CD8-positive, alpha-beta T cell (primary cell): ENCODE measurements at places on chromosomes 13 and 19. TPM values are rescaled to one million over a fixed set of nuclear protein-coding genes. Genes with fewer than 3 reads are reported as not detected.

- DNase-seq = no peak
Observed at GRCh38 chr13:90883592-90883991, 463.9 kb upstream of the MIR17HG start.

Gene SWSAP1
- total RNA-seq = 2.2 TPM

DNA sequence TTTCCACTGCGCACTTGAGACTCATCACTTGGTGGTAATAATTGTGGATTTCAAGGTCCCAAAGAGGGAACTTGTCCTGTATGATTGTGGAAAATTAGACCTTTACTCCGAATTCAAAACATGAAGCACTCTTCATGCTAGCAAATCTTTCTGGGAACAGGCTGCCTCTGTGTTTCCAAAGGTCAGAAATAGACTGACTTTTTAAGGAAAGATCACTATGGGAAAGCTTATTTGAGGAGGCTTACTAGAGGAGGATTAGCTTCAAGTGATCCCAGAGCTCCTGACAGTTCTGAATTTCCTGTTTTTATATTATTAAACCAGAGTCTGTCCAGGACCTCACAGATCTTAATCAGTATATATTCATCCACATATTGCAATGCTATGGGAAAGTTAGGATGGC lies 5.5 kb downstream of the WDFY2 start:
- no peak for DNase-seq

Gene MVB12A
- total RNA-seq = 10.4 TPM

DNA sequence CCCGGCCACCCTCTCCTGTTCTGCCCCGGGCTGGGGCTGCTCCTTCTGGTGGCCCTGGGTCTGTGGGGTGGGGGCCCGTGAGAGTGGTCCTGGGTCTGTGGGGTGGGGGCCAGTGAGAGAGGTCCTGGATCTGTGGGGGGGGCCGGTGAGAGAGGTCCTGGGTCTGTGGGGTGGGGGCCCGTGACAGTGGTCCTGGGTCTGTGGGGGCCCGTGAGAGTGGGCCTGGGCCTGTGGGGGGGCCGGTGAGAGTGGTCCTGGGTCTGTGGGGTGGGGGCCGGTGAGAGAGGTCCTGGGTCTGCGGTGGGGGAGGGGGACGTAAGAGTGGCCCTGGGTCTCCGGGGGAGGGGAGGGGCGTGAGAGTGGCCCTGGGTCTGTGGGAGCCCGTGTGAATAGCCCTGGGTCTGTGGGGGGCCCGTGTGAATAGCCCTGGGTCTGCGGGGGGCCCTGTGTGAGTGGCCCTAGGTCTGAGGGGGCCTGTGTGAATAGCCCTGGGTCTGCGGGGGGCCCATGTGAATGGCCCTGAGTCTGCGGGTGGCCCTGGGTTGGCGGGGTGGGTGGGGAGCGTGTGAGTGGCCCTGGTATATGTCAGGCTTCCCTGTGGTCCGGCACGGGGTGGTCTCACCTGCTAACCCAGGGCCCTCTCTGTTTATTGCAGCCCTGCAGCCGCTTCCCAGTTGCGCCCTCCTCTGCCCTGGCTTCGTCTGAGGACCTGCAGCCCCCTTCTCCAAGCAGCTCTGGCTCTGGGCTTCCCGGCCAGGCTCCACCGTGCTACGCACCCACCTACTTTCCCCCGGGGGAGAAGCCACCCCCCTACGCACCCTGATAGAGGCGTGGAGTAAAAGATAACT lies 52.3 kb downstream of the TMEM255B start:
- DNase-seq = no peak

DNA sequence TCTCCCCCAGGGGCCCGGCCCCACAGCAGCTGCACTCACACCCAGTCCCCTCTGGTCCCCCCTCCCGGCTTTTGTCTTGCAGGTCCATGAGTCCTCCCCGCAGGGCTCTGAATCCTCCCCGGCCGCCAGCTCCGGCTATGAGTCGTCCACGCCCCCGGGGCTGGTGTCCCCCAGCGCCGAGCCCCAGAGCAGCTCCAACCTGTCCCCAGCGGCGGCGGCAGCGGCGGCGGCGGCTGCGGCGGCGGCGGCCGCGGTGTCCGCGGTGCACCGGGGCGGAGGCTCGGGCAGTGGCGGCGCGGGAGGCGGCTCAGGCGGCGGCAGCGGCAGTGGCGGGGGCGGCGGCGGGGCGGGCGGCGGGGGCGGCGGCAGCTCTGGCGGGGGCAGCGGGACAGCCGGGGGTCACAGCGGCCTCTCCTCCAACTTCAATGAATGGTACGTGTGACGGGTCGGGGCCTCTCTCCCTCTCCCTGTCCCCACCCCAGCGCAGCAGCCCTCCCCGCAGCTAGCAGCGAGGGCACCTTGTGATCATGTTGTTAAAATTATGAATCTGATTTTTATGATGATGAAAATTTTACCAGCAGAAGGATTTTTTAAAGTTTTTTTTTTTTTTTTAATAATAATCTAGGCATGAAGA lies 3.8 kb downstream of the ZIC2 start:
- no peak for DNase-seq

Gene TDRD3
- total RNA-seq = 22.1 TPM

GRCh38 chr13:40318366-40318765 lies 348.1 kb downstream of the FOXO1 start:
- DNase-seq = no peak

Gene POU2F2
- 17.0 TPM for total RNA-seq

DNA sequence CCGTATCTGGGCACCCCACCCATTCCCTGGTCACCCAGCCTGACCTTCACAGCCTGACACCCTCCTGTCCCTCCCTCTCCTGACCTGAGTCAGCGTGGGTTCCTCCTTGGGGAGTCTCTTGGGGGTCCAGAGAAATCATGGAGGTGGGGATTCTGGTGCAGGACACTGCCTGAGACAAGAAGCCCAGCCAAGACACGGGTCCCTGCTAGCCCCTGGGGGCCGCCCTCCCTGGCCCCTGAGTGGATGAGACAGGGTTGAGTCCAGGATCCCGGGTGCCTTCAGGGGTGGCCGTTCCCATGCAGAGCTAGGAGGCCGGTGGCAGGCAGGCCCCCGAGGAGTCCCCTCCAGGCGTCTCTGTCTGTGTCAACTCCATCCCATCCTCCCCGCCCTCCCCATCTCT lies 1.6 kb downstream of the MAP2K7 start:
- DNase-seq = no peak

DNA sequence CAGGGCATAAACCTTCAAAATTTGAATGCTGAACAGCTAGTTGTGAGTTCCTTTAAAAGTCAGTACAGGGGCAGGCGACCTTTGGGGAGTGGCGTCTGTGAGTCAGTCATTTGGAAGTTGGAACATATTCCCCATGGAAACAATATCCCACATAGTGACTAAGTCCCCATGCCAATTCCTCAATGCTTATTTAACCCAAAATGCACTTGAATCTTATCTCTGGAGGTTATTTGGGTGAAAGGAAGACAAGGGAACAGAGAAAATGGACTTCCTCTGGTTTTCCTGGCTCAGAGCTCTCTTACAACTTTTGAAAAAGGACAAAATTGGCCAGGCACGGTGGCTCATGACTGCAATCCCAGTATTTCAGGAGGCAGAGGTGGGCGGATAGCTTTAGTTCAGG lies 479.2 kb upstream of the NBEA start:
- DNase-seq = no peak

Gene SERPINE3
- total RNA-seq = not detected

Gene KLHL1
- total RNA-seq = not detected

- DNase-seq = no peak
Observed at GRCh38 chr13:40562975-40563349, 103.5 kb downstream of the FOXO1 start.

GRCh38 chr19:3369337-3370213 lies 3.2 kb downstream of the NFIC start:
- no peak for DNase-seq

Gene ICAM5
- not detected for total RNA-seq

GRCh38 chr19:46514589-46515289 lies 19.1 kb upstream of the PNMA8B start:
- no peak for DNase-seq

GRCh38 chr19:43354305-43354627 lies 780 bp downstream of the CD177 start:
- no peak for DNase-seq

DNA sequence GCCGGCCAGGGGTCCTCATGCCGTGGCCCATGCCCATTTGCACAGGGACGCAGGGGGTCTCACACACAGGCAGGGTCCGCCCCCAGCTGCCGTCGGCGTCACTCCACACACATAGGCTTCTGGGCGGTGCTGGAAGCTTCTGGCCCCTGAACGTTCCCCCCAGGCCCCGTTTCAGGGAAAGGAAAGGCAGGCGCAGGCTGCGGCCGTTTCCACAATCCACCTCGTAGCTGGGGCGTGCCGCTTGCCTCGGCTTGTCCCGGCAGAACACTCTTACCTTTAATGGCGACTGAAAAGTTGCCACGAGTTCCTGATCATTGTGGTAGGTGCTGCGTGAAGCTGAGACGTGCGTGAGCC lies 53.4 kb downstream of the MCF2L start:
- DNase-seq = no peak

- no peak for DNase-seq
Observed at GRCh38 chr13:47218611-47219010, 321.8 kb upstream of the HTR2A start.

DNA sequence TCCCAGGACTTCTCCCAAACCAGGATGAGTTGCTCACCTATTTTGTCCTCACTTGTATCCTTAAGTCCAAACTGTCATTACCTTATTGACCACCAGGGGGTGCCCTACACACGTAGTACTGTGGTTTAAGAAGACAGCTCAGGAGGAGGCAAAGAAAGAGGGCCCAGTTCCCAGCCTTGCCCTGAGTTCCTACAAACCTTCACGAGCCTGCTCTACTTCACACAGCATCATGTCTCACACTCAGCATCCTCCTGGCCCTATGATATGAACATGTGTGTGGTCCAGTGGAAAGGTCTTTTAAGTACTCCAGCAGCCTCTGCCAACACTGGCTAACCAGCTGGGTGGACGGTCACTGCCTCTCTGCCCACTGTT lies 8.1 kb upstream of the ZNF784 start:
- peak; percentile 87 for DNase-seq

Gene OR7C1
- total RNA-seq = not detected

Gene PRR22
- 3.0 TPM for total RNA-seq

Gene REEP6
- total RNA-seq = 2.0 TPM

GRCh38 chr13:43546251-43546650 lies 240.5 kb downstream of the ENOX1 start:
- no peak for DNase-seq

DNA sequence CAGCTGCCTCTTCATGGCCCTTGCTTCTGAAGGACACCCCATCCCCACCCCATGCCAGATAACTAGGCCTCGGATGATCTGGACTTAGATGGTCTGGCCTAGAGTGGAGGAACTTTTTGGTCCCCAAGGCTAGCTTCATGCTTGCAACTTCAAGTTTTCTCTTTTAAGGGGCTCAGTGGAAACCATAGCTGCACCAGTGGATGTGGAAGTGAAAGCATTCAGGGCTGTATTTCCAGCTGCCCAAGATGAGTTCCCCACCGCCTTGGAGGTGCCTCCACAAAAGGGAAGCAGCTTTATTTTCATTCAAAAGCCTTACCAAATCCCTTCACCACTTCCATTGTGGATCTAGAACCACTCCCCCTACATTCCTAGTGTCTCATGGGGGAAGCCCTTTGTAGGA lies 17.6 kb upstream of the GSX1 start:
- no peak for DNase-seq

- no peak for DNase-seq
Observed at GRCh38 chr13:107960301-107960700, 255.0 kb downstream of the LIG4 start.
